ENCODE measurements at places on chromosomes 12 and 14. TPM values are rescaled to one million over a fixed set of nuclear protein-coding genes. Genes with fewer than 3 reads are reported as not detected.

DNA sequence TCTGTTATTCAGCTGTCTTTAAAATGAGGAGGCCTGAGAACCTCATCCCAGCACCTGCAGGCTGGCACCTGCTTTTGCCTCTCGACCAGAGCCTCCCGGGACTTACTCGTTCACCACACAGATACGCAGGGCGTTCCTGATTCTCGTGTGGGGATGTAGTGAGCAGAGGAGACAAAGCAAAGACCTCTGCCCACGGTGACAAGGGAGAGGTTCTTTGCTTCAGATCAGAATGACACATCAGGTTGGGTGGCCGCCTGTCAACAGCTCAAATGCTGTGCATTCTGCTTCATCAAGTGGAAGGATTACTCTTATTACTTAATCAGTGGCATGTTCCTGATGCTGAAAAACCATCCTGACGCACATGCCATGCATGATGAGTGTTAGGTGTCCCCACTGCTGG lies 24.4 kb downstream of the DEGS2 start:
- no peak overlapping the region for H3K4me3 ChIP-seq
- no peak overlapping the region for H3K27ac ChIP-seq
- no peak for DNase-seq
- H3K36me3 ChIP-seq, result no peaks in the 10 kb centered on the region
- H3K27me3 ChIP-seq, result no peaks in the 10 kb centered on the region

DNA sequence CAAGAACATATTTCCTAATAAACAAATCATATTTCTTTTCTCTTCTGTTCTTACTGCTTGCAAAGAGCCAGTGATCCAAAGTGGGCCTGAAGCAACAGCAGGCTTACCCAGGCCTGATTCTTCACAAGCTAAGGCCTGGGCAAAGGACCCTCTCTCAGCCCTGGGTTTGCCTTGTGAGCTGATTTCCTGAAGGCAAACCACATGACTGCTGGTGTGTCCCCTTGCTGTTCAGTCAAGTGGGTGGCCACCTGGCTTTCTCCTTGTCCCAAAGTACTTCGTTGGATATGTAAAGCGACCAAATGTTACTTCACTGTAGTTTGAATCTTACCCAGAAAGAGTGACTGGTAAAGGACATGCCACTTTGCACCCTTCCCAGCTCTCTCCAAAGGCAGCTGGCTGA lies 392.9 kb downstream of the ZFP36L1 start:
- no peaks in the 10 kb centered on the region for H3K27me3 ChIP-seq
- no peak for DNase-seq
- no peak overlapping the region for H3K27ac ChIP-seq
- no peaks in the 10 kb centered on the region for H3K4me1 ChIP-seq
- H3K4me3 ChIP-seq, result no peak overlapping the region

GRCh38 chr14:97878206-97878605 lies 1081.0 kb downstream of the VRK1 start:
- no peak for DNase-seq
- no peak overlapping the region for H3K27ac ChIP-seq
- H3K4me3 ChIP-seq, result no peak overlapping the region

- DNase-seq, result no peak
- no peaks in the 10 kb centered on the region for H3K27me3 ChIP-seq
- H3K27ac ChIP-seq, result no peak overlapping the region
- no peaks in the 10 kb centered on the region for H3K4me1 ChIP-seq
- H3K4me3 ChIP-seq, result no peak overlapping the region
- H3K36me3 ChIP-seq, result peaks cover 87% of the 10 kb centered on the region
These were observed 66.4 kb downstream of the RFLNA start for GRCh38 chr12:124361074-124361970.

DNA sequence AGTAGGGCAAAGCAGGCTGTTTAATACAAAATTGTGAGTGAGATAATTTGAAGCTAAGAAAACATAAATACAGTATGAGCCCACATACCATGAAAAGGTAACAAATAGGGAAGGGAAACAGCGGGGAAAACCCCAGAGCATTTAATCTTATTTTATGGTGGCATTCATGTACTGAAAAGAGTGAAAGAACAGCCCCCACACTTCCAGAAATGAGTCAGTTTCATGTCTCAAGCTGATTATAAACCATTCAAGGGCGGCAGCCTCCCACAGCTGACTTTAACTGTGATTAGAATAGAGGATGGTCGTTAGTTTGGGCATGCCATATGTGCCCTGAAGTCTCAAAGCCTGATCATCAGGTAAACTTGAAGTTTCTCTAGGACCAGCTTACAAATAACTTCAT lies 64.5 kb downstream of the FOXG1 start:
- H3K27ac ChIP-seq, result no peak overlapping the region
- DNase-seq, result no peak
- H3K4me1 ChIP-seq, result no peaks in the 10 kb centered on the region
- H3K27me3 ChIP-seq, result peaks cover 86% of the 10 kb centered on the region

DNA sequence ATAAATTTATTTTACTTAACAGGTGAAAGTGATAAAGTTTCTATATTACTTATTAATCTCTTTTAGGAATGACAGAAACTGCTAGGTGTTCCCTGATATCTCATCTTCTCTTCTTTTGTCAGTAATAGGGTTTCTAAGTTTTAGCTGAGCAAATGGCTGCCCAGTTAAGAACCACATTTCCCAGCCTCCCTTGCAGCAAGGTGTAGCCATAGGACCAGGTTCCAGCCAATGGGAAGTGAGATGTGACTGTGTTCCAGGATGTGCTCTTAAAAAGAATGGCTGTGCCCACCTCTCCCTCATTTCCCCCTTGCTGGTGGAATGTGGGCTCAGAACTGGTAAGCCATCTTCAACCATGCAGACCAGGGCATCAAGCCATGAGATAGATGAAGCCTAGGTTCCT lies 165.6 kb downstream of the HELB start:
- no peaks in the 10 kb centered on the region for H3K4me1 ChIP-seq
- no peak overlapping the region for H3K27ac ChIP-seq
- DNase-seq, result no peak
- H3K4me3 ChIP-seq, result no peak overlapping the region
- 0 out of 2 replicates have a peak, but pooled peaks cover 5% of the 10 kb centered on the region for H3K27me3 ChIP-seq

DNA sequence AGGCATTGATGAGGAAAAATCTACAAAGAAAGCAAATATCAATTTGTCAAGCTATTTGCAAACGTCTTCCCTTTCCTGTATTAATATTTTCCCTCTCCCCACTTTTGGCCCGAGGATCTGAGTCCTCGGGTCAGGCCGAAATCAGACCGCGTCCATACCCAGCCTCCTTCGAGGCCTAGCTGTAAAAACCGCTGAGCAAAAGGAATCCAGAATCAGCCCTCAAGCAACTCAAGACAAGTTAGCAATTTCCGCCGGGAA lies 353 bp upstream of the MAPK1IP1L start:
- H3K27ac ChIP-seq, result peak overlapping the region; percentile 87
- no peaks in the 10 kb centered on the region for H3K27me3 ChIP-seq
- DNase-seq, result no peak
- H3K4me1 ChIP-seq, result peaks cover 31% of the 10 kb centered on the region
- H3K36me3 ChIP-seq, result peaks cover 20% of the 10 kb centered on the region

DNA sequence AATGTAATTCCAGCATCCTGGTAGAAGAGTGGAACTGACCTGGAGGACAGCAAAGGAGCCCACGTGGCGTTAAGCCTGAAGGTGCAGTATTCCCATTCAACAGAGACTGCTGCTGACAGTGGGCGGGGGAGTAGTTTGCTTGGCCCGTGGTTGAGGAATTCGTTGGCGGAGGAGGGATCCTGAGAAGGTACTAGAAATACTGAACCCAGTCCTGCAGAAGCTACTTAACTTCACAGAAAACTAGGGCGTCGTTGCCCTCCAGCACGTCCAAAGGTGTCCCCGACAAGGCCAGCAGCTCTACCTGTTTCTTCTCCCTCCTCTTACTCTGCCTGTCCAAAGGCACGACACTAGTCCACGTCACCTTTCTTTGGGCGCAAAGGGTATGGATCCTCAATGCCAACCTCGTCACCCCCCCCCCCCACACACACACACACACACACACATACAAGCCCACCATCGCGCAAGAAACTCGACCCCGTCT lies 303 bp downstream of the PUS7L start:
- H3K27me3 ChIP-seq, result no peaks in the 10 kb centered on the region
- peak overlapping the region; percentile 22 for H3K27ac ChIP-seq
- H3K4me3 ChIP-seq, result peak overlapping the region; percentile 93
- H3K36me3 ChIP-seq, result peaks cover 10% of the 10 kb centered on the region
- DNase-seq, result peak; percentile 34

DNA sequence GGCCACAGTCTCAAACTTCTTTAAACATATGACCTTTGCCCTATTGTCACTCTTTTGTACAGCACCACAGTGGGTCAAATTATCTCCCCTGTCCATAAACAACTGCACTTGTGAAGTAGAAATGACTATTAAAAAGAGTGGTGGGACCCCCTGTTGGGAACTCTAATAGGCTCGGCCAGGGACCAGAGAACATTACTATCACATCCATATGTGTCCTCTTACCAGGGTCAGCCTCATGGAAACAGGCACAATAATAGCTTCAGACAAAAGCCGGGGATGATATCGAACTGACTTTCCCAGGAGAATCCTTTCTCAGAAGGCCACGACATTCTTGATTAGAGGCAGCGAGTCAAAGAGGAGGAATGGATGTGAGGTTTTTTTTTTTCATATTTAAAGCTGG lies 96.6 kb downstream of the NKX2-1 start:
- H3K4me3 ChIP-seq, result no peak overlapping the region
- no peak for DNase-seq
- no peaks in the 10 kb centered on the region for H3K4me1 ChIP-seq
- no peaks in the 10 kb centered on the region for H3K36me3 ChIP-seq
- no peak overlapping the region for H3K27ac ChIP-seq

GRCh38 chr14:34325493-34325892 lies 136.5 kb downstream of the SPTSSA start:
- peak; percentile 14 for DNase-seq
- H3K4me1 ChIP-seq, result peaks cover 5% of the 10 kb centered on the region
- peaks cover 6% of the 10 kb centered on the region for H3K27me3 ChIP-seq
- no peak overlapping the region for H3K27ac ChIP-seq

PLA2G1B gene
- not detected for total RNA-seq

FLRT2 gene
- total RNA-seq, result not detected

BMP4 gene
- 8.7 TPM for total RNA-seq

KIF5A gene
- total RNA-seq, result not detected
